Stomach (tissue), 19 donors: ENCODE measurements at places on chromosomes 1 and 21.

DNA sequence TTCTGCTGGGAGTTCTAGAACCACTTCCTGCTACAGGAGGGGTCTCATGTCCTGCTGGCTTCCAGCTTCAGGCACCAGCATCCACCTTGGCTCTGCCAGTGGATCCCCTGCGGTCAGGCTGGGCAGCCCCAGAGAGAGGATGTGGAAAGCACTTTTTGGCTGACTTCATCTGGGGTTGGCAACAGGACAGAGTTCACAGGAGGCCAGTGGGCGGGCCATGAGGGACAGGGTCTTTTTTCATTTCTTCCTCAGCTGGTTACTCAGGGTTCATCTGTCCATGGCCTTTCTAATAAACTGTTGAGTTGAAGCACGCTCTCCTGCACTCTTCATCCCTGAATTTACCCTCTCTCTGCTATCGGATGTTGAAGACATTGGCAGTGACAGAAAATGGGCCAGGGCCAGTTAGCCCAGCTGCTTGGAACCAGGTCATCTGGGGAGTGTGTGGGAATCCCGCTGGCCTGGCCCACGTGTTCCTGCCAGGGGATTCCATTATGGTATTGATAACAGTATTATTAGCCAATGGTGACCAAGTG is 45.2 kb downstream of the RPS6KA1 start:
- no peak for DNase-seq

DNA sequence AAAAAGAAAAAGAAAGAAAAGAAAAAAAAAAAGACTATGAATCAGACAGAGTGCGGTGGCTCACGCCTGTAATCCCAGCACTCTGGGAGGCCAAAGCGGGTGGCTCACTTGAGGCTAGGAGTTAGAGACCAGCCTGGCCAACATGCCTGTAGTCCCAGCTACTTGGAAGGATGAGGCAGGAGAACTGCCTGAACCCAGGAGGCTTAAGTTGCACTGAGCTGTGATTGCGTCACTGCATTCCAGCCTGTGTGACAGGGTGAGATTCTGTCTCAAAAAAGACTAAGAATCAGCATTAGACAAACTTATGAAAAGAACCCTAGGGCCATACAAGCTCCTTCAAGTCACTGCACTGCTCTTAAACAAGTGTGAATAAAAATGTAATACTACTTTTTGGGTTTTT is 16.9 kb downstream of the PSMB4 start:
- DNase-seq, result no peak

GRCh38 chr21:38363693-38364092 is 106.9 kb downstream of the KCNJ15 start:
- DNase-seq, result no peak

GRCh38 chr21:37811711-37812110 is 104.5 kb downstream of the KCNJ6 start:
- DNase-seq, result no peak

GRCh38 chr1:38858833-38859560 is 575 bp downstream of the RRAGC start:
- DNase-seq, result peak; percentile 84

DNA sequence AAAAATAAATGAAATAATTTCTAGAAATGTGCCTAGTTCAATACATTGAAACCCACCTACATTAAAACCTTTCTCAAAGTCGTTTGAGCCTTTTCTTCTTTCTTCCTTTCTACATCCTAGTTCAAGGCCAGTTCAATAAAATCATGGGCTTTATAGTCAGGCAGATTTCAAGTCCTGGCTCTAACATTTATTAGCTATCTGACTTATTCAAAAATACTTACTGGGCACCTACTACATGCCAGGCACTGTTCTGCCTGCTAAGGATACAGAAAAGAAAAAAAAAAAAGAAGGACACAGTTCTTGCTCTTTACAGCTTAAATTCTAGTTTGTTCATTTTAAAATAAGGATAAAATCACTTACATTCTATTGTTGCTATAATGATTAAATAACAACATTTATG is 134.2 kb upstream of the FGGY start:
- no peak for DNase-seq

DNA sequence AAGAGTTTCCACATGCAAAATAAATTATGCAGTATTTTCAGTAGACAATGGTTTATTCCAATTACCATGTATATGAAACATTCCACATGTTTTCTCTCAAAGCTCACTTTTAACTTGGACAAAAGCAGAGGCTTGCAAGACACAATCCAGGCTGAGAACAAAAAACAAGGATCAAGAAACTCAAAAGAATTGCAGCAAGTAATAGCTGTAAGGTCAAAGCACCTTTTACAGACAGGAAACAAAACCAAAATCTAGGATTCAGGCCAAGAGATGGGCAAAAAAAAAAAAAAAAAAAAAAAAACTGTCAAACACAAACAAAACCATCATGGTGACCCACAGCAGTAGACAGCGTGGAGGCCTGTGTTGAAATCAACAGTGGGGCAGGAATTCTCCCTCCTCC is 9.3 kb downstream of the RGS1 start:
- no peak for DNase-seq

- DNase-seq, result no peak
Measured at GRCh38 chr21:28663754-28664153, 328.9 kb downstream of the LTN1 start.

DNA sequence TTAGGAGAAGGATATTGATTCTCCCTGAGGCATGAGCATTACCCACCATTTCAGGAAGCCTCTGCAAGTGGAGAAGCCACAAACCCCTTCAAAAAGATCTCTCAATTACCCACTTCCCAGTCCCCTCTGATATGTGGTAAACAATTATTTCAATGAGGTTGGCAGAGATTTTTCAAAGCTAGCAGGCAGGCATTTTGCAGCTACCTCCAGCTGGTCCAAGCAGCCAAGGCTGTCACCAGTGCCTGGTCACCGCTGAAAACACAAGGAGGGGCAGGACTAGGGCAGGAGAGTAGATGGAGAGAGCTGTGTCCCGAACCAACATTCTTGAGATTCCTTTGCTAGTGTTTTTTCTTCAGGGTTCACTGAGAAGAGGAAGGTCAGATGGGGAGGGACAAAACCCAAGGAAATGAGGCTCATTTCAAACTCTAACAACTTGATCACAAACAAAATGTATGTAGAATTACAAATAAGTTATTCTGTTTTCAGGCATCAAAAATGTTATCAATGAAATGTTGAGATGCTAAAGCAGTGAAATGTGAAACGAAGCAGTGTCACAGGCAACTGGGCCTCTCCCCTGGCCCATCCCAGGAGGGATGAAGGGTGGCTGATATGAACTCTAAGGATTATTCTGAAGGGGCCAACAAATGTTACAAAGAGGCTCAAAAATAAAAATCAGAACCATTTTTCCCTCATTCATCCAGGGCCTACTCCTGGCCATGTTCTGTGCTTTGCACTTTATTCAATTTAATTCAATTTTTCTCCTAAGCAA is 22.3 kb downstream of the APP start:
- DNase-seq, result no peak

DNA sequence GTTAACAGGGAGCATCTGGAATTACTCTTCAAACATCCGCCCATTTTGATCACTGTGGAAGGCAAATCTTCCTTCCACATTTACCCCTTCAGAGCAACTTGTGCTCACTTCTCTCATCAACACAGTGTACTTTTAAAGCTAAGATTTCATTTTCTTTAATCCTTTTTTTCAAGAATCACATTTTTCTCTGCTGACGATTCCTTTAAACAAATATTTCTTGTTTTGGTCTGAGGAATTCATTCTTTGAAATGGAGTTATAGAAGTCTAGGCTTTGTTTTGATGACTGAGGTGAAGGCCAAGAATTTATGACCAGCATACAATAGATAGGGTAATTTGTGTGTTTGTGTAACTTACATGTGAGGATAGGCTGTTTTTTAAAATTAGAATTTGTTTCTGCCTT is 25.6 kb downstream of the LRRC42 start:
- no peak for DNase-seq

DNA sequence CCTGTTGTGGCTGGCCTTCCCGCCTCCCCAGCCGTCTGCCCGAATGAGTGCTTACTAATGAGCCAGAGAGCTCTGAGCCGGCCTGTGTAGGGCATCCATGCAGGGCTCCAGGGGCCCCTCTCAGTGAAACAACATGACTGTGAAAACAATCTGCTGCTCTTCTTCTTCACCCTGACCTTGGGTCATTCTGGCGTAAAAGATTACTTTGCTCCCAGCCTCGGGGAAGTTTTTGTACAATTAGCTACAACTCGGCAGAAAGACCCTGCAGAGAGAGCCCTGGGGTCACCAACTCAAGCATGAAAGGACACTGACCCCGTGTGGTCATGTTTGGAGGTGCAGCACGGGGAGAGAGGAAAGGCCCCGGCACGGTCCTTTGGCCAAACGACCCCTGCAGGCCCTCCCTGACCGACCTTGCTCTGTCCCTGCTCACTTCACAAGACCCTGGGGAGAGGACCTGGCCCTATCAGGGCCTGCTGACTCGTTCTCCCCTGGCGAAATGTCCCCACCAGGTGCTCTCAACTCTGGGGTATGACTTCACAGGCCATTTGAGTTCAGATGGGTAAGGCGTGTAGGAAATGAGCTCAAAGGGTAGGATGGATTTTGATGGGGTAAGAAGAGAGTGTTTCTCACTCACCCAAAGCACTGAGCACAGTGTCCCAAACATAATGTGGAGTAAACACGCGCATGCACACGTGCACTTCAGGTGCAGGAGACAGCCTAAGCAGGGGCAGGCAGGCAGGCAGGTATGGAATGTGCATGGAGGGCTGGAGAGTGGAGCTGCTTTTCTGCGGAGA is 22.9 kb upstream of the FAM20B start:
- peak; percentile 90 for DNase-seq

DNA sequence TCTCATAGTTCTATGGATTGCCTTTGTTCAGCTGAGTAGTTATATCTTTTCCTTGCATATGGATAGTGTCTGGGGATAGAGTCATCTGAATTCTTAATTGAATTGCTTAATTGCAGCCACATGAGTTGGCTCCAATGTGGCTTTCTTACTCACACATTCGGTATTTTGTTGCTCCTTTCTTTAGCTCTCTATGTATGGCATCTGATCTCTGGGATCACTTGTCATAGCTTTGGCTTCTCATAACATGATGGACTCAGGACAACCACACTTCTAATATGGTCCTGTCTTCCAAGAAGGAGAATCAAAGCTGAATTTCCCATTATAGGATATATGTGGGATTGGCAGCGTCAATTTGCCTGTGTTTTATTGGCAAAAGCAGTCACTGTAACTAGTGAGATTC is 716.2 kb downstream of the NCAM2 start:
- DNase-seq, result no peak

DNA sequence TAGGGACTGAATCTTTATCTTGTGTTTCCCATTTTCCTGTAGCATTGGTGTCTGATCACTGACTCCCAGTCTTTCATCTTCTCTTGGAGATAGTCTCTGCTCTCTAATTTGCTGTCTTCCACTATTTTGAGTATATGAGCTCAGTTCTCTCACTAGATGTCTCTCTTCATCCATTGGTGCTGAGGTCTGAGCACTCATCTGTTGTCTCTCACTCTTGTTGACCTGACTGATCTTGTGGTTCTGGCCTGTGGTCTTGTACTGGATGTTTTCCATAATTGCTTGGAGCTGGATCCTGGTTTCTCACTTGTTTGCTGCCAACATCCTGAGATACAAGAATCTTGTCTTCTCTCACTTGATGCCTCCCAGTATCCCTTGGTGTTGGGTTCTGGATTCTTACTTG is 25.1 kb upstream of the S100A11 start:
- no peak for DNase-seq

DNA sequence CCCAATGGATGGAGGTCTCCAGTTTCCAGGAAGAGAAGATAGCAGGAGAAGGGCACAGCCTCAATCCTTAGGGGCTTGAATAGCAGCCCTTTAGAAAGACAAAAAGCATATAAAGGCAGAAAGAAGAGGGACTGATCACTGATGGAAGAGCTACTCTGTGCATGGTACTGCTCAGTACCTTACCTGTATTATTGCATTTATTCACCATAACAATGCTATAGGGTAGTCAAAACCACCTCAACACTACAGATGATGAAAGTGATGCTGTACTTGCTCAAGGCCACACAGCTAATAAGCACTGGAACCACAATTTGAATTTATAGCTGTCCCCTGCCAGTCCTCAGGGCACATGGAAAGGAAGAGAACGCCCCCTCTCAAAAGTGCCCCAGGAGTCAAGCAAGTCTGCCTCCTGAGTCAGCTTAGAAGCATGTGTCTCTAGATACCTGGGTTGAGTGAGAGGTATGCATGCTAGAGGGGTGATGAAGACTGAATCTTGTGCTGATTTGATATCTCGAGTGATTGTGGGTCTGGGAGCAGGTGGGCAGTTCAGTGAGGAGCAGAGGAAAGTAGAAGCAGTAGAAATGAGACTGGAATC is 13.6 kb downstream of the DDAH1 start:
- no peak for DNase-seq

GRCh38 chr1:68173936-68174737 is 58.2 kb downstream of the WLS start:
- peak; percentile 94 for DNase-seq

GRCh38 chr1:200874694-200875093 is 1.9 kb downstream of the GPR25 start:
- no peak for DNase-seq

GRCh38 chr1:177983077-177983476 is 13.2 kb upstream of the SEC16B start:
- DNase-seq, result no peak

GRCh38 chr1:169460191-169460833 is 25.4 kb downstream of the SLC19A2 start:
- DNase-seq, result peak; percentile 28

- no peak for DNase-seq
Measured at GRCh38 chr1:35932941-35933340, 2.0 kb downstream of the AGO3 start.

GRCh38 chr21:34545079-34545884 is 33.3 kb upstream of the KCNE1 start:
- DNase-seq, result no peak

DNA sequence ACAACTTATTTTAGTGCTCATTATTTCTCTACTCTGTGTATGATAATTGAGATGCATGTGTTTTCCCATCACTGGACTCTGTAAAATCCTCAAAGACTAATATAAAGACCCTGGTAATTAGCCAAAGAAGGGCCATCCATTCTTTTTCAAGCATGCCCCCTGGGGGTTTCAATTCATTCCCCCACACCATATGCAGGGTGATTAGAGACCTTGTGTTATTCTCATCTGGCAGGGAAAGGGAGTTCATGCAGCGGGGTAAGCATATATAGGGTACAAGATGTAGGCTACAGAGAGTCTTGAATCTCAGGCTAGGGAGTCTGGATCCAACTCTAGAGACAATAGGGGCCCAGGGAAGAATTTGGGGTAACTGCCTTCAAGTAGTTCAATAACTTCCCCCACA is 166.5 kb downstream of the TNR start:
- DNase-seq, result no peak
